ENCODE measurements at places on chromosomes 6 and 20. TPM values are rescaled to one million over a fixed set of nuclear protein-coding genes. Genes with fewer than 3 reads are reported as not detected.

Gene VSX1
- 0.99 TPM for total RNA-seq

Gene HLA-DQB1
- not detected for total RNA-seq

Gene COQ3
- total RNA-seq = 10.1 TPM

Gene EMILIN3
- total RNA-seq = 0.40 TPM

Gene SYCP2
- 0.30 TPM for total RNA-seq

Gene HLA-DOB
- 0.13 TPM for total RNA-seq

Gene TAAR5
- total RNA-seq = not detected

Gene SLC17A1
- not detected for total RNA-seq

Gene EIF6
- 427 TPM for total RNA-seq

Gene MMUT
- total RNA-seq = 6.3 TPM

Gene NRN1
- total RNA-seq = 0.59 TPM

Gene C6orf132
- 2.8 TPM for total RNA-seq

Gene COL21A1
- total RNA-seq = 0.55 TPM

Gene ANKRD66
- total RNA-seq = not detected

Gene KDM1B
- total RNA-seq = 9.2 TPM

Gene PABPC1L
- 15.4 TPM for total RNA-seq

Gene PPIL6
- total RNA-seq = 2.9 TPM

Gene ZSCAN31
- 2.3 TPM for total RNA-seq

Gene COX4I2
- total RNA-seq = not detected

Gene NEDD9
- total RNA-seq = 53.1 TPM

Measured in A549 treated with Hydrocortisone at 1 μM for 4 hours (cell line).